ENCODE measurements at places on chromosomes 11 and 22.

DNA sequence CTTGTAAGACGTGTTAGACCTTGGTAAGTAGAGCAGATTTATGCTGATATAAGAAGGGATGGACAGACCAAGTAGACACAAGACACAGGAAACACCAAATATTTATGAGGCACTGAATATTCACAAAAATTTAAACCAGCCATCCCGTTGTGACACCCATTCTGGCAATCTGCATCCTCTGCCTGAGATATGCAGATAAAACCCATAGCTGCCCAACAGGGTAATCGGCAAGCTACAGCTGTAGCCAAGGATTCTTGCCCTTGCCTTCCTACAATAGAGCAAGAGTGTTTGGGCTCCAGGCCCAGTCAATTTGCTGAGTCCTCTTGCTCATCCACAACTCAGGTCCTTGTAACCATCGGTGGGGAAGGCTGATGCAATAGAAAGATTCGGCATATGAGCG lies 18.5 kb upstream of the MPZL2 start:
- no peak for DNase-seq

GRCh38 chr22:48749555-48750227 lies 1078.0 kb downstream of the BRD1 start:
- no peak for DNase-seq

- DNase-seq, result no peak
These were observed 15.1 kb downstream of the CHID1 start for GRCh38 chr11:895331-896110.

- DNase-seq, result no peak
These were observed 2.2 kb downstream of the RFPL2 start for GRCh38 chr22:32202539-32203180.

DNA sequence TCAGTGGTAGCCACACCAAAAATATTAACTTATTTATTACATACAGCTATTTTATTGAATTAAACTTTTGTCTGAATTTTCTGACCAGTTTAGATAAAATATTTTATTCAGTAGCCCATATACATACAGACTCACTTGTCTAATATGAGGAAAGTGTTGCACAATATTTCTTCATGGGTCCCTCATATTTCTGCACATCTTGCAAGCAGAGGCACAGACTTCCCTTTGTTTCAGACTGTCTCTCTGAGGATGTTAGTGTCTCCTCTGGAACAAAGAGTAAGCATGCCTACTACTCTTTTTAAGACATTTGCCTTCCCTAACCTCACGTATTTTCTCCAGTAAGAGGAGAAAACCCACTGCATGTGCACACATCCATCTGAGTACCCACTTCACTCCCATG lies 81.2 kb downstream of the OR5AK2 start:
- no peak for DNase-seq

DNA sequence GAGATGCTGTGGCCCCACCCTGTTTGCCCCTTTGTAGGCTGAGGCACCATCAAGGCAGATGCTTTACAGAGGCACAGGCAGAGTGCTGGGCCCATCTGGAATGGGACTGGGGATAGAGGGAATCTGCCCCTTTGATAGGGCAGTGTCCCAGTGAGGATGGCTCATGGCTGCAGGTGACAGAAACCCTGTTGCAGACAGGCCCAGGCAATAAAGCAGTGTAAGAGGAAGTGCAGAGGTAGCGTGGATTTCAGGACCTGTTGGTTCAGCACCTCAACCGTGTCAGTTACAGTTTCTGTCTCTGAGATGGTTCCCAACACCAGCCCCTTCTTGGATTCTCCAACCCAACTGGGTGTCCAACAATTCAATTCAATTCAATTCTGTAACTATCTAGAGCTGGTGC lies 25.1 kb downstream of the PRDM11 start:
- DNase-seq, result no peak

GRCh38 chr11:8812438-8812837 lies 98.6 kb upstream of the AKIP1 start:
- DNase-seq, result no peak

DNA sequence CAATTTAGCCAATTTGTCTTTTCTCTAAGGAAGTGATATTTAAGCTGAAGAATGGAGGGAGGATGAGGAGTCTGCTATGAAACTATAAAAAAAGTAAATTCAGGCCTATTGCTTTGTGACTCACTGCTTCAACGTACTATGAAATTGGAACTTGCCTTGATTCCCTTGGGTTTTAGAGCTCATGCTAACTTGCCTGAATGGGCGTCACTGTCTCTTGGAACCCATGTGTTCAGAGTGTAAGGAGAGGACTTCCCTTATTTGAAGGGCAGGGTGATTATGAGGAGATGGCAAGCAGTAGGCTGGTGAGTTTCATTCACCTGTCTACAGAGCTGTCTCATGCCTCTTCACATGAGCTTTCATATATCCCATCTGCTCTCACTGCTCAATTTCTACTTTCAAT lies 28.7 kb upstream of the WT1 start:
- DNase-seq, result no peak

DNA sequence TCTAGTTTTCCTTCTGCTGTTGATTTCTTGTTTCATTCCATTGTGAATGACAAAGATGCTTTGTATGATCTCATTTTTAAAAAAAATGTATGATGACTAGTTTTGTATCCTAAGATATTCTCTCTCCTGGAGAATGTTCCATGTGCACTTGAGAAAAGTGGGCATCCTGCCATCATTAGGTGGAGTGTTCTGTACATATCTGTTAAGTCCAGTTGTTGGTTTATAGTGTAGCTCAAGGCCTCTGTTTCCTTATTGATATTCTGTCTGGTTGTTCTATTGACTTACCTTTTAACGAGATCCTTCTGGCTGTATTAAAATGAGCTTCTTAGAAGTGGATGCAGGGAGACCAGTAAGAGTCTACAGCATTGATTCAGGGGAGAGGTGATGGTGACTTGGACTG lies 35.2 kb downstream of the SGSM1 start:
- no peak for DNase-seq

GRCh38 chr11:115677190-115677589 lies 173.0 kb upstream of the CADM1 start:
- DNase-seq, result no peak

- DNase-seq, result no peak
These were observed at the start of gene OR2AG2 for GRCh38 chr11:6771926-6772893. Gene OR2AG2 (minus strand): TSS chr11:6771976. CDS start chr11:6768957, 3,019 bp downstream.

DNA sequence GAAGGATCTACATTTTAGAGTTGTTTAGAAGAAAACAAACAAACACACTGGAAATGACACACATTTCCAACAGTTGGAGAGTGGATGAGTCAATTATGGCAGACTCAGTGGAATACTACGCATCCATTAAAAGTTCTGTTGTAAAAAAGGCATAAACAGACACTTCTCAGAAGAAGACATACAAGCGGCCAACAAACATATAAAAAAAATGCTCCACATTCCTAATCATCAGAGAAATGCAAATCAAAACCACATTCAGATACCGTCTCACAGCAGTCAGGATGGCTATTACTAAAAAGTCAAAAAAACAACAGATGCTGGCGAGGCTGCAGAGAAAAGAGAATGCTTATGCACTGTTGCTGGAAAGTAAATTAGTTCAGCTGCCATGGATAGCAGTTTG lies 298.2 kb downstream of the DDX10 start:
- DNase-seq, result no peak

DNA sequence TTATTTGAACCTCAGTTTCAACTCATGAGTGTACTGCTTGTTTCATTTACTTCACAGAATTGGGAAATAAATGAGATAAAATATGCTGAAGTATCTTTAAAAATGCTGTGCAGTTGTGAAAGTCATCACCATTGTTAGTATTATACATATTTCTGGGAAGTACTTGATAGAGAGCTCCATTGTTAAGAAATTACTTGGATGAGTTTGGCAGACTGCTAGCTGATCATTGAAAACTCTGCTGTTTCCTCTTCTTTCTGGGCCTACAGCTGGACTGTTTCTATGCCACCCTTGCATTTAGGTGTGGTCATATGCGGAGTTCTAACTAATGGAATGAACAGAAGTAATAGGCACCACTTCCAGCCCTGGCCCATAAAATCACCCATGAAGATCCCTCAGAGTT lies 10.0 kb downstream of the SIK2 start:
- no peak for DNase-seq

DNA sequence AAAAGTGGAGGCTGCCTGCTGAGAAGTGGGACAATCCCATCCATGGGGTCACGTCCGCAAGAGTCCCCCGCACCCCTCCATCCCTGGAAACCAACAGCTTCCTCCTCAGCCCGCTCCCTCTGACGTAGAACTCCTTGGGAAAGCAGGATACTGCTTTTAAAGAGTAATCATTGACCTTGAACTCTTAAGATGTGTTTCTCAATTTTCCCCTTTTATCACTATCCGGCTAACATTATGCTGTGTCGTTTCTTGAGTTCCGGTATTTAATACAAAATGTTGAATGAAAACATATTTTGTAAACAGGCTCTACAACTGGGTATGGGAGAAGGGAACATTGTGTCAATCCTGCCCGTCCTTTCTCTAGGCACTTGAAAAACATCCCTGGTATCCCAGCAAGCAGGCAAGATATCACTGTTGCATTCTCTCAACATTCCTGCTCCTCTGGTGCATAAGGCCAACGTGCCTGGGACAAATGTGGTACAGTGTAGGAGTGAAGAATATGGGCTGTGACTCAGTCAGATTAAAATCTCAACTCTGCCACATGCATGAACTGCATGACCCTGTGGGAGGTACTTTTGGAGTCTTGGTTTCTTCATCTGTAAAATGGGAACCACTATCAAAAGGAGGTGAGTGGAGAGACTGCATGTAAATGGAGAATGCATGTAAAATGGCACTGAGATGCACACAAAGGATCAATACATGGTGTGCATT lies 52.8 kb downstream of the WT1 start:
- DNase-seq, result no peak

GRCh38 chr22:47107431-47107830 lies 345.0 kb downstream of the TBC1D22A start:
- DNase-seq, result no peak

- peak; percentile 84 for DNase-seq
These were observed 7.8 kb upstream of the L3MBTL2 start for GRCh38 chr22:41197038-41197972.

GRCh38 chr11:64742889-64743590 lies 902 bp downstream of the RASGRP2 start:
- DNase-seq, result peak; percentile 77

- DNase-seq, result no peak
These were observed 515.7 kb downstream of the BUD13 start for GRCh38 chr11:116257092-116257491.

DNA sequence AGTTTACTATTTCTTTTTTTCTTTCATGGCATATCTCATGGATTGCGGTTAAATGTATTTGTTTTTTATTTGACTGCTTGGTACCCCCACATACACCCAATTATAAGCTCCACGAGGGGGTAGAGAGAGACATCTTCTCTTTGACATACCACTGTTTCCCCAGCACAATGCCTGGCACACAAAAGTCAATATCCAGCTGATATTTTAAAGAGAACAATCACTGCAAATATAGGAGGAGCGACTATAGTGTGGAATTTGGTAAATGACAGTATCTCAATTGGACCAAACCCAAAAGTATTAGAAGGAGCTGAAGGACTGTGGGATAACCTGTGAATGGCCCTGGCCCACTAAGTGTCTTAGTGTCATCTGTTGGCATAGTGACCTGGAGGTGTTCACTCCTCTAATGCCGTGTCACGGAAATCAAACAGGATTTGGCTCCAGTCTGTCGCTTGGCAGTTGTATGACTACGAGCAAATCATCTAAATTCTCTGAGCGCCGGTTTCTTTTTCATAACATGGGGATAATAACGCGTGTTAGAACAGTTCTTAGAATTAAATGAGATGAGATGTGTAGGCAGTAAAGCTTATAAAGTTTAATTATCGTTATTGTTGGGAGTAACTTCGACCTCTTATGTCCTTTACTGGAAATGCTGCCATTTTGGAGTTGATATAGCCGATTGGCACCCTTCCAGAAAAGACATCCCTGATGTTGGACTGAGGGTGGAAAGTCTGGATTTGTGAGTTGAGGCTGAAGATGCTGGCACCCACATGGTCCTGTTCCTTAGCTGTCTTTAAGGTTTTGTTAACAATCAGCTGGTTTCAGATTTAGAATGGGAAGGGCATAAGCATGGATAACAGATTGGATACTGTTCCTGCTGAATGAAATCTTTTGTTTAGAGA lies 144.5 kb downstream of the DBX1 start:
- DNase-seq, result no peak

DNA sequence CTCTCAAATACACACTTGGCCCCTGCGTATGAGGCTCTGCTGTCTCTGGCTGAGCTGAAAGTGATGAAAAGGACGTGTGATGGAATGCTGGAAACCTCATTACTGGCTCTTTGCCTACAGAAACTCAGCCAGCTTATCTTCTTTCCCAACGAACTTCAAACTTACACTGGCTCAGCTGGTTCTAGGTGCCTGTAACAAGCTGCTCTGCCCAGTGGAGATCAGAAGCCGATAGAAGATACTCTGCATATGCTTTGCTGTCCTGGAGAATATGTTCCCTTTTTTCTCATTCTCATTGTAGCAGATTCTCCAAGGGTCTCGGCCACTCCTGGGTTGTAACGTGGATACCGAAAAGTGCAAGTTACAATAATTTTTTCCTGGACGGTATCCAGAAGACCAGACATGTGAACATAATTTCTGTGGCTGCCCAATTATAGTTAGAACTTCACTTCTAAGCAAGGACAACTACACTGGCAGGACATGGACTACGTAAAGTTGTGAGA lies 405.3 kb upstream of the CCDC90B start:
- no peak for DNase-seq

GRCh38 chr11:113705871-113706655 lies at the start of gene TMPRSS5:
Gene TMPRSS5 (minus strand): TSS chr11:113706308. CDS start chr11:113706224, 84 bp downstream.
- DNase-seq, result no peak

GRCh38 chr11:117828611-117829368 lies 4.2 kb upstream of the FXYD2 start:
- peak; percentile 97 for DNase-seq

DNA sequence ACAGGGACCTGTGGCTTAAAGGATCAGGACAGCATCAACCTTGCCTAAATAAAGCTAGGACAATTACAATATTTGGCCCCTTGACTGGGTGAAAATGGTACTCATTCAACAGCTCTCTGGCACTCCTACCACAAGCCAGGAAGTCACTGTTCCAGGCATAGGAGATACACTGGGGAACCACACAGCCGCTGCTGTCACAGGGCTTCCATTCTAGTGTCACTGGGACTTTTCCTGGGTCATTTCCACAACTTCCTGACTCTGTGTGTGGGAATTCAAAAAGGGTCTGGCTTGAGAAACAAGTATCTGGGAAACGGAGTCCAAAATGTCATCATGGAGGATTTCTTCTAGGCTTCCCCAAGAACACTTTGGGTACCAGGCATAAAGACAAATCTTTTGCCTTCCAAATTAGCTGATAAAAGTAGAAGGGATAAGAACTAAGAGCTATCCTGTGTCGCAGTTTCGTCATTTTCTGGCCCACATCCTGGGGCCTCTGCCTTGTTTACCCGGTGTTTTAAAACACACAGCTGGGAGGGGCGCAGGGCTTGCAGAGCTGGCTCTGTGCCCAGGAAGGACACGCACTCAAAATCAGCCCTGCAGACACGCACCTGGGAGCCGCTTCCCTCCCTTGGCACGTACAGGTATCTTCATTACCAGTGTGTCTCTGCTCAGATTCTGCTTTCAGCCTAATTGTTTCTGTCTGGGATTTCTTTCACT lies 38.0 kb downstream of the TMEM45B start:
- peak; percentile 28 for DNase-seq

GRCh38 chr11:12925520-12925919 lies 83.6 kb upstream of the RASSF10 start:
- DNase-seq, result no peak
